ENCODE measurements at places on chromosomes 3 and 15.

DNA sequence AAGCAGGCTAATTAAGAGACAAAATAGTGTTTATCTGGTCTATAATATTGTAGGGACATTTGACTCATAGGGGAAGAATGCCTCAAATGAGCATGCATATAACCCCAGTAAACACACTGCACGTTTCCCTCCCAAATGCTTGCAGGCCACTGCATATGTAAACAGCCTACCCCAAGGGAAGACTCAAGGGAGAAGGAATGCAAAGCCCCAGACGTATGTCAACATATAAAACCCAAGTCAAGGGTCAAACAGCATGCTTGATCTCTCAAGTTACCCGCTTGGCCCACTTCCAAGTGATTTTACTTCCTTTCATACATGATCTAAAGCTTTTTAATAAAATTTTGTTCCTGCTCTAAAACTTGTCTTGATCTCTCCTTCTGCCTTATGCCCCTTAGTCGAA is 1090.0 kb downstream of the OTOL1 start:
- no peak for DNase-seq

DNA sequence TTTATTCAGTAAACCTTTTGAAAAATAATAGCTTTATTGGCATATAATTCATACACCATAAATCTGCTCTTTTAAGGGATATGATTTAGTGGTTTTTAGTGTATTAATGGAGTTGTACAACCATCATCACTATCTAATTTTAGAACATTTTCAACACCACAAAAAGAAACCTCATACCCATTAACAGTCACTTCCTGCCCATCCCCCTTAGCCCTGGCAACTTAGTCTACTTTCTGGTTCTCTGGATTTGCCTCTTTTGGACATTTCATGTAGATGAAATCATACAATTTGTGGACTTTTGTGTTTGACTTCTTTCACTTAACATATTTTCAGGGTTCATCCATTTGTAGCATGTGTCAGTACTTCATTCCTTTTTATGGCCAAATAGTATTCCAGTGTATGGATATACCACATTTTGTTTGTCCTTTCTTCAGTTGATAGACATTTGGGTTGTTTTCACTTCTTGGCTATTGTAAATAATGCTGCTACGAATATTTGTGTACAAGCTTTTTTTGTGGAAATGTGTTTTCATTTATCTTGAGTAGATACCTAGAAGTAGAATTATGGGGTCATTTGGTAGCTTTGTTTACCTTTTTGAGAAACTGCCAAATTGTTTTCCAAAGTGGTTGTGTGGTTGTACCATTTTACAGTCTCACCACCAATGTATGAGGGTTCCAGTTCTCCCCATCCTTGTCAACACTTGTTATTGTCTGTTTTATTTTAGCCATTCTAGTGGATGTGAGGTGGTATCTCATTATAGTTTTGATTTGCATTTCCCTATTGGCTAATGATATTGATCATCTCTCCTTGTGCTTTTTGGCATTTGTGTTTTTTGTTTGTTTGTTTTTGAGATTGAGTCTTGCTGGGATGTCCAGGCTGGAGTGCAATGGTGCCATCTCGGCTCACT is 45.8 kb downstream of the SMAD3 start:
- no peak for DNase-seq

GRCh38 chr15:90883976-90884718 is at the start of gene FES:
TSS of gene FES (plus strand) at chr15:90884504. CDS start at chr15:90885046, 542 bp downstream.
- no peak for DNase-seq

GRCh38 chr3:109059264-109059663 is 58.7 kb downstream of the MORC1 start:
- DNase-seq: no peak

- DNase-seq: no peak
Observed at GRCh38 chr15:67026610-67026967, 38.8 kb upstream of the SMAD3 start.

DNA sequence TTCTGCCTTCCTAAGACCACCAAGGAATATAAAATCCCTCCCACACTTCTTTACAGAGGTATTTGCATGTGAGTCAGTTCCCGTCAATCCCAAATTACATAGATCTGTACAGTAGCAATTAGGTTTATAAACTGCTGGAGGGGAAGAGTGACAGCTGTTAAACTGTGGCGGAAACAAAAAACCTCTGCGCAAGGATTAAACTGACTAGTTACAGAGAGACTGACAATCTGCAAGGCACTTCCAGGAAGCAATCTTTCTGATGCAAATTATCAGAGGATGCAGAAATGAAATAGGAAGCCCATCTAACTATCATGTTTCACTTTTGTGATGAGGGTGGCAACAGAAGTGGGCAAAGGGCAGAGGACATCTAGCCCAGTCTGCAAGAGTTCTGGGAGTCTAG is 150.4 kb downstream of the RTP4 start:
- no peak for DNase-seq

Data from stimulated activated CD8-positive, alpha-beta memory T cell treated with anti-CD3 and anti-CD28 coated beads, Interleukin-4, amount 100 ng/mL, for 4 hours (primary cell).